ENCODE measurements at places on chromosomes 13 and 19.

DNA sequence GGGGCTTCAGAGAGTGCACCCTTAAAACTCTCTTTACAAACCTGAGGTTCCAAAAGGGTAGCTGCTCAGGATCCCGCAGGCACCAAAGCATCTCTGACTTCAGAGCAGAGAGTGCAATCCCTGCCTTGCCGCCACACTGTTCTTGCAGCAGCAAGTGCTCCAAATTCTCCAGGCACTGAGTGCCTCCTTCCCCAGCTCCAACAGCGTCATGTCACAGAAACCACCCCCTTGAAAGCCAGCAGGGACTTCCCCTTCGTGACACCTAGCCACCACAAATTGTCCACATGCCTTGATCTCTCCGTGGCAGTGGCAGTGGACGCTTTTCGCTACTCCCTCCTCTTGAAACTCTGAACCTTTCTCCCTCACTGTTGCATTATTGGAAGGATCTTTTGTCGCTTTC is 39.9 kb downstream of the MBNL2 start:
- DNase-seq, result no peak

GRCh38 chr19:8370176-8371010 is 6.4 kb downstream of the ANGPTL4 start:
- DNase-seq, result no peak

GRCh38 chr19:1025960-1026782 is at the start of gene CNN2:
CNN2 (plus strand) TSS chr19:1026608; CDS start chr19:1026662, 54 bp downstream.
- DNase-seq, result no peak

GRCh38 chr19:17020823-17021222 is 5.8 kb downstream of the CPAMD8 start:
- DNase-seq, result no peak

GRCh38 chr13:80203496-80203895 is 137.4 kb downstream of the SPRY2 start:
- DNase-seq, result no peak

- peak; percentile 19 for DNase-seq
Measured at GRCh38 chr19:28889941-28890670, 322.8 kb downstream of the UQCRFS1 start.

DNA sequence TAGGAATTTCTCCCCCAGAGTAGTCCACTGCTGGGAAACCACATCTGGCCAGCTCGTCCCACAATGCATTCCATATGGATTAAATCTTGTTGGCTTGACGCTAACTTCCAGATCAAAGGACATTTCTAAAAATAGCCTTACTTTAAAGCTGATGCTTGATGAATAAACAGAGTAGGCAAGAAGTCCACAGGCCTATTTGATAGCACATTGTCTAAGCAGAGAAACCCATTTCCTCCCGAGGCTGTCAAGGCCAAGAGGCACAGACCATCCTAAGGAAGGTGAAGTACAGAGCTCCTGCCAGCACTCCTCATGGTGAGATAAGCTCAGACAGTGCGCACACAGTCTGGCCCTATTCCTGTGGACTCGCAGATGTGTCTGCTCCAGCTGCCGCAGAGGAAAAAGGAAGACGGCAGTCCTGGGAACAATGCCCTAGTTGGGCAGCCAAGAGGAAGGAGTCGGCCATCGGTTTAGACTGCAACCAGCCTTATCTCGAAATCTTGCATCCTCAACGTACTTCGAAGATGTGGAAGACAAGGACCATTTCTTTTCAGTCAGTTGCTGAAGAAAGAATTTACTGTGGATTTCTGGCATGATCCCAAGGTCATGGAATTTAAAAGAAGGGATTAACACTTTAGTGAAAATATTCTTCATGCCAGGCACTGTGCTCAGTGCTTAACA is 156.8 kb downstream of the RGCC start:
- DNase-seq, result peak; percentile 18

GRCh38 chr13:100138859-100139491 is 50.1 kb downstream of the PCCA start:
- DNase-seq, result no peak

DNA sequence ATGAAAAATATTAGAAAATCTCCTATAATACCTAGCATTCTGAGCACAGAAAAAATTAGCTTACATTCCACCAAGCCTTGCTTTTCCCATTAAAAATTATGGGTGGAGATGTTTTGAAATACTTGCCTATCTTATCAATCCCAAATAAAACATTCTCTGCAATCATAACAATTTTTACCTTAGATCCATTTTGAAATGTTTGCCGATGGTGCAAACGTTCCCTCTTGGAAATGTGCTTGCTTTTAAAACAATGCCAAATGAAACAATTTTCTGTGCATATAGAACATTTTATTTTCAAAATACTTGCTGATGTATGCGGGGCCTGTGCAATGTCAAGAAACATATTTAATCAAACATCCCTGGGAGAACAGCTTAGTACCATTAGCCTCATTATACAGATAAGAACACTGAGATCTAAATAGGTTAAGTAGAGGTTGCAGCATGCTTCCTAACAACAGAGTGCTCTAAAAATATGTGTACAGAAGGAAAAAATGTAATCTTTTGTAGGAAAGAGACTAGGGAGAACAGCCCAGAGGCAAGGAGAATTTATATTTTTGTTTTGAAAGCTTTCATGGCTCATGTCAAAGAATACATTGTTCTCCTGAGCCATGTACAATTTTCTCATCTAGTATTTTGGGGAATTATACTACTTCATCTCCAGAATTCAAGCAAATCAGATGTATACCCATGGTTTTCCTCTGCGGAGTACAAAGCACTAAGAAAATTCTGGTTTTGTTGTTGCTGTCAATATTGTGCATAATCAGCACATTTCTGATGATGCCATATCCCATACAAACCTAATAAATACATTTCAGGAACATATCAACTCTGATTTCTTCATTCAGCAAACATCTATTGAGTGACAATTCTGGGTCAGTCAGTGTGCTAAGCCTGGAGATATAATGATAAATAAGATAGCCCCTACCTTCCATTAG is 25.9 kb upstream of the FNDC3A start:
- DNase-seq, result no peak

GRCh38 chr13:67943116-67943515 is 713.0 kb upstream of the PCDH9 start:
- no peak for DNase-seq

GRCh38 chr19:40054632-40055031 is 1.4 kb downstream of the ZNF780B start:
- DNase-seq, result no peak

- DNase-seq, result no peak
Measured at GRCh38 chr19:40216013-40216776, 2.0 kb downstream of the TTC9B start.

DNA sequence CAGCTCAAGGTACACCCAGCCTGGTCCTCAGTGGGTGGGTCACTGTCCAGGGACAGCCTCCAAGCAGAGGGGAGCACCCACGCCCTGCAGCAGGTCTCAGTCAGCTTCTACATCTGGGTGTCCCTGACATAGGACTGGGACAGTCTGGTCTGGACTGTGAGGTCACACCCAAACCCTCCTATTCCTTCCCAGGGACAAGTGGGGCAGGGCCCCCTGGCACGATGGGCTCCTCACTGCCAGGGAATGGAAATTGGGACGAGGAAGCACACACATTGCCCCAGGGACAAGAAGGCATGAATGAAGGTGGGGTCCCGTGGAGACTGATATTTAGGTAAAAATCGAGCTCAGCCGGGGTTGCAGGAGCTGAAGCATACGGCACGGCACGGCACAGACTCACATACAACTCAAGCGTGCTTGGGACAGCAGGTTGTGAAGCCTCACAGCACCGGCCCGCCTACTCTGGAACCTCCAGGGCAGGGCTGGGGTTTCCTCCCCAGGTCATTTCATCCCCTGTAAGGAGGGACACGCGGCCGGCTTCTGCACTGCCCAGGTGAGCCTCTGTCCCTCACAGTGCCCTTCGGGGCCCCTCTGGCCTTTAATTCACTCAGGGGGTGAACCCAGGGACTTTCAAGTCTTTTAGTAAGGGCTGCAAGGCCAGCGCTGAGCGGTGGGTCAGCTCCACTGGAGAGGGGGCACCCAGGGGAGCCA is 3.5 kb downstream of the PNMA8B start:
- DNase-seq, result no peak

DNA sequence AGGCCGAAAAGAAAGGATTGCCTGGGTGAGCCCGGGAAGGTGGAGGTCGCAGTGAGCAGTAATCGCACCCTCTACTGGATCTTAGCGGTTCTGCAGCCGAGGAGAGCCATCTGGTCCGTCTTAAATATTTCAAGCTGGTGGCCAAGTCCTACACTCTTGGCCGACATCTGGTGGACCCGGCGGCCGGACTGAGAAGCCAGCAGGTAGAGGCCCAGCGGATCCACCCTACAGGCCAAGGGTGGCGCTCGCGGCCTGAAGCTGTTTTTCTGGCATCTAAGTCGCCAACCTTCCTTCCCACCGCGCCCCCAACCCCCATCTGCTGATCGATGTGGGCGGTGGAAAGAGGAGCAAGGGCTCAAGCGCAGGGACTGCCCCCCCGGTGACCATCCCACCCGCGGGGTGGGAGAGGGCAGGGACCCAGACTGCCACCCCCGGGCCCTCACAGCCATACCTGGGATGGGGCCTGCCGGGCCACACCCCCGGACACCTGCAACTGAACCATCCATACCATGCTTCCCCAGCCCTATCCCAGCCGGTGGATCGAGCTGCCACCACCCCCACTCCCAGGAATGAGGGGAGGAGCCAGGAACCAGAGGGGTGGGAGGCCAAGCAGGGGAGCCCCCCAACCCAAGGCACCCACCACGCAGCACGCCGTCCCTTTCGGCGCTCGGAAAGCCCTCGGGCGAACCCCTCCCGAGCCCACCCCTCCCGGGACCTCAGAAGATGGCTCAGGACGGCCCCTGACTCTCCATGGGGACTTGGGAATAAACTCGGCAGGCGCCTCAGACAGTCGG is 46.3 kb upstream of the ZNF730 start:
- no peak for DNase-seq

DNA sequence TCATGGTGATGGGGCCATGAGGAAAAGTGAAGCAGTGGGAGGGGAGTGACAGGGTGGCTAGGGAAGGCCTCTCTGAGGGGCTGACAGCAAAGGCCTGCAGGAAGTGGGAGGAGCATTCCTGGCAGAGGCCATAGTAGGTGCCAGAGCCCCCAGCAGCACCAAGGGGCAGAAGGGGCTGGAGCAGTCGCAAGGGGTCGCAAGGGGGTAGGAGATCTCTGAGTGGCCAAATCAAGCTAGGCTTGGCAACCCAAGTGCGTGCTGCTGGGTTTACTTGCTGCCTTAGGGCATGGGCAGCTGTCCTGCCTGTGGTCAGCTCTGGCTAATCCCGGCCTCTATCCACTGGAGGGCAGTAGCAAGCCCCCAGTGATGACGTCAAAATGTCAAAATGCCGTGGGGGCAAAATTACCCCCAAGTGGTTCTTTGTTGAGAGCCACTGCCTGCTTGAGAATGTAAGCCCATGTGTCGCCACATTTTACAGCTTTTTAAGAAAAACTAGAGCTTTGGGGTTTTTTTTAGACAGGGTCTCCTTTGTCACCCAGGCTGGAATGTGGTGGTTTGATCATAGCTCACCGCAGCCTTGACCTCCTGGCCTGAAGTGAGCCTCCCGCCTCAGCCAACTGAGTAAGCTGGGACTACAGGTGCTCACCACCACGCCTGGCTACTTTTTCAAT is 11.8 kb downstream of the CCDC97 start:
- DNase-seq, result no peak

GRCh38 chr13:40671956-40672764 is 5.7 kb upstream of the FOXO1 start:
- no peak for DNase-seq

GRCh38 chr13:45441633-45442032 is 23.1 kb upstream of the COG3 start:
- DNase-seq, result no peak

DNA sequence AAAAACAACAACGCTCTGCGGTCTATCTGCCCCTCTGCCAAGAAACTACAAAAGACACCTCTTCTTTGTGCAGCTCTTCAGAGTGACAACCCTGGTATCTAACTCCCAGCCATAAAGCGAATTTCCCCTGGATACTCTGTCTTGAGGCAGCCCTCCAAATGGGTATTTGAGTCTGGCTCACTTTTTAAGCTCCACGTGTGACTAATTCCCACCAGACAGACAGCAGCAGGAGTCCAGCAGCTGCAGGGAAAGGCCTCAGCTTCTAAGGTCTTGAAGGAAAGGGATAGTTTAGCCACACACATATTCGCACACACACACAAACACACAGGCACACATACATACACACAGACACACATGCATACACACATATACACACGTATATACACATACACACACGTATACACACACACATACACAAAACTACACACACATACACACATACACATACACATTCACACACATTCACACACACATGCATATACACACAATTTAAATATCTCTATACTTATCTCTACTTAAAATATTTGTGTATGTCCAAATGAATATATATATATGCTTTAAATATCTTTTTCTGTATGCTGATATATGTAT is 188.8 kb downstream of the TSHZ3 start:
- no peak for DNase-seq

GRCh38 chr19:35295792-35296462 is 4.0 kb downstream of the MAG start:
- no peak for DNase-seq

GRCh38 chr19:54429545-54430227 is 14.4 kb downstream of the TTYH1 start:
- DNase-seq, result no peak

- DNase-seq, result no peak
Measured at GRCh38 chr13:102441085-102441484, 39.2 kb upstream of the FGF14 start.

DNA sequence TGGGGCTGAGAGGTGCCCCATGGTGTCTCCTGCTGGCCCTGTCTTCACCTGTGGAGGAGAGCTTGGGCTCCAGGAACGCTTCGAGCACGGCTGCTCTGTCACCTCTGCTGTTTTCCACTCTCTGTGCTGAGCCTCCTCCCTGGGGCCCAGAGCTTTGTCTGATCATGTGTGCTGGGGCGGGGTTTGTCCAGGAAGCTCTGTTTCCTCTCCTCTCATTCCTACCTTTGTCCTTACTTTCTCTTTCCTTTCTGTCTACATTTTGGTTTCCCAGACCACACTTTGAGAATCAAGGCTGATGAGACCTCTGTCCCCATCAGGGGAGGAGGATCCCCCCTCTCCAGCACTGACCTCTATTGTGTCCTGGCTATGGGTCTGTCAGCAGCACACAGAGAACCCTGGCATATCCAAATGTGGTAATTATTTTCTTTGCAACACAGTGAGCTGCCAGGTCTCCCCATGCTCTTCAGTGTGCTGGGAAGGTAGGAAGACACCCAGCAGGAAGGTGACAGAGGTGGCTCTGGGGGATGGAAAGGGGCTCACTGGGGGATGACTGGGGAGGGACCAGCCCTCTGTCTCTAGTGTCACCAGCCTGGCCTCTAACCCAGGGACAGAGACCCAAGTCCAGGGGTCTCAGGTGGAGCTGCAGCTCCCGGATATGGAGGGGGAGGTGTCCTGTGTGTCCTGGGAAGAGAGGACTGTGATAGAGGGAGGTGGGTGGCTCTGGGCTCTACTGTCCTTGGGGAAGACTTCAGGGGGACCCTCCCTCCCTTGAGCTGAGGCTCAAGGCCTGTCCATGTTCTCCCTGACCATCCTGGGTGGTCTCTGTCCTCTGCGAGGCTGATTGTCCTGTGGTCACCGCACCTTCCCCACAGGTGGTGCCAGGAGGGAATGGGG is at the start of gene CEACAM1:
Gene CEACAM1, minus strand, starts transcription at position 128 of the 894 bp plus-strand sequence. Its CDS starts 107 bp downstream, at position 21.
- DNase-seq, result no peak

GRCh38 chr19:2274931-2275535 is 6.9 kb downstream of the PEAK3 start:
- peak; percentile 56 for DNase-seq

All from substantia nigra (tissue), 51 donors.